Activated CD8-positive, alpha-beta memory T cell treated with anti-CD3 and anti-CD28 coated beads for 36 hours (primary cell): ENCODE measurements at places on chromosomes 4 and X. TPM values are rescaled to one million over a fixed set of nuclear protein-coding genes. Genes with fewer than 3 reads are reported as not detected.

FAM47E gene
- total RNA-seq = not detected

IL15 gene
- 0.65 TPM for total RNA-seq

CTBP1 gene
- total RNA-seq = 133 TPM

POLN gene
- 2.2 TPM for total RNA-seq

RADX gene
- 6.9 TPM for total RNA-seq

FGF13 gene
- total RNA-seq = not detected

ADH5 gene
- total RNA-seq = 109 TPM

CT45A3 gene
- not detected for total RNA-seq

ABCD1 gene
- 3.5 TPM for total RNA-seq

RXFP1 gene
- total RNA-seq = not detected

AVPR2 gene
- total RNA-seq = not detected

CACNA1F gene
- 0.15 TPM for total RNA-seq

ZMAT1 gene
- total RNA-seq = 1.9 TPM

CLDN22 gene
- total RNA-seq = not detected

ADH6 gene
- total RNA-seq = not detected

PRR32 gene
- total RNA-seq = not detected

ESX1 gene
- 0.13 TPM for total RNA-seq

LRIT3 gene
- total RNA-seq = 0.17 TPM

FAM236B gene
- not detected for total RNA-seq

RP2 gene
- 6.1 TPM for total RNA-seq

MAGIX gene
- 0.99 TPM for total RNA-seq

OPRPN gene
- not detected for total RNA-seq

SMIM43 gene
- not detected for total RNA-seq

LRAT gene
- total RNA-seq = not detected

DNAAF6 gene
- total RNA-seq = not detected

STAP1 gene
- total RNA-seq = 1.0 TPM
